ELF-1 (cell line): ENCODE measurements at places on chromosomes 5 and 9.

DNA sequence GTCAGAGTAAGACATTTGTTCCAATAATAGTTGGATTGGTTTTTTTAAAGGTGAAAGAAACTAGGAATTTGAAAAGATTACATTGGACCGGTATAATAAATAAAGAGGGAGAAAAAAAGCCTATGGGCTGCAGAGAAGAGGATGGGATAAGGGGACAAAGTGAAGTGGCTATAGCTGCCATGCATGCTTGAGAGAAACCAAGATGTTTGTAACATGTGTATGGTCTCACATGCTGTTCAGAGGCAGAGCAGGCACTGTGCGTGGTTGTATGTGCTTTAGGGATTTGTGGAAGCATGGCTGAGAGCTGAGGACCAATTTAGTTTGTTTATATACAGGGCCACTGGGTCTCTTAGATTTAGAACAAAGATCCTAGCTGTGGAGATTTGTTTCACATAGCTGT, 32.7 kb downstream of the LNPEP start:
- no peak for DNase-seq

GRCh38 chr9:16527573-16527972, 342.9 kb downstream of the BNC2 start:
- no peak for DNase-seq

DNA sequence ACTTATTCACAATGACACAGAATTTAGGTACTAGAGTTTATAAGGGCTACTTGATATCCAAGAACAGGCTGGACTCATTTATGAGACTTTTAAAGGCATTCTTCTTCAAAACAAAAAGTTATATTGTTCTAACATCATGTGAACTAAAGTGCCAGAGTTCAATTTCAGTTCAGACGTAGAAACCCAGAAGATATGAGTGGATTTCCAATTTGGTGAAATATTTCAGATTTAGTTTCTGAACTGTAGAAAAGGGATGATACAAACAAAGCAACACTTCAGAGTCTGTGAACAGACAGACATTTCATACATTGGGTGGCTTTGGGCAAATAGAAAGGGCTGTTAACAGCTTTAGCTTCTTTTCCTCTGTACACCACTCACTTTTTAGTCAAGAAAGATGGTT, 384.0 kb downstream of the NR2F1-AS1 start:
- no peak for DNase-seq

GRCh38 chr9:96062031-96062430, 186.5 kb downstream of the ERCC6L2 start:
- DNase-seq: no peak

- DNase-seq: no peak
These were observed 8.0 kb downstream of the LRRC26 start for GRCh38 chr9:137161558-137162486.

- no peak for DNase-seq
These were observed 19.2 kb downstream of the DOCK2 start for GRCh38 chr5:169656125-169656901.

DNA sequence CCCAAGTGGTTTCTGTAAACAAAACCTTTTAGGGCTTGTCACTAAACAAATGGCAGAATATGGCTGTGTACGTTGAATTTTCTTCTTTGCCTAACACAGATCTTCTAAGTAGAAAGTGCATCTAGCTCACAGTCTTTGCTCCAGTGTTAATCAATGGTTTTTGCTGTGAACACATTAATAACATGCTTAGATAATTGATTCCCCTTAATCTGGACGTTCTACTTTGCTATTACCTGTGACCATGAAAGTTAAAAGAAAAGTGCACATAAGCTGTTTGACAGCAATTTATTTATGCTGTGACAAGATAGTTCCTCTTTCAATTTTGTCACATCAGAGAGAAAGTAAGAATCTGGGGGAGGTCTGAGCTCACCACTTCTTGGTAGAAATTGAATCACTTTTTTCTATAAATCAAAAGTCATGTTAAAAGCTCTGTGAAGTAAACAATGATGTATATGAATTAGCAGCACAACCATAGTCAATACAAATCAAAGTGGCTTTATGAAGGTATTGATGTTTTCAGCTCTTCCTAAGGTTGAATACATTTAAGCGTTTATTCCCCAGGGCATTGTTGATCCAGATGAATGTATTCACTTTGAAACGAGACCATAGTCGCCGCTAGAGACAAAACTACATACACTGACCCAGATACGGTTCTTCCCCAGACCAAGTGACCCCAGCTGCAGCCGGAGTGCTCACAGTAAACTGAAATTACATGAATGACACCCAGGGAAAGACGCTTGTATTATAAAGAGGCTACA, 174.6 kb upstream of the ZNF608 start:
- DNase-seq: peak; percentile 42

DNA sequence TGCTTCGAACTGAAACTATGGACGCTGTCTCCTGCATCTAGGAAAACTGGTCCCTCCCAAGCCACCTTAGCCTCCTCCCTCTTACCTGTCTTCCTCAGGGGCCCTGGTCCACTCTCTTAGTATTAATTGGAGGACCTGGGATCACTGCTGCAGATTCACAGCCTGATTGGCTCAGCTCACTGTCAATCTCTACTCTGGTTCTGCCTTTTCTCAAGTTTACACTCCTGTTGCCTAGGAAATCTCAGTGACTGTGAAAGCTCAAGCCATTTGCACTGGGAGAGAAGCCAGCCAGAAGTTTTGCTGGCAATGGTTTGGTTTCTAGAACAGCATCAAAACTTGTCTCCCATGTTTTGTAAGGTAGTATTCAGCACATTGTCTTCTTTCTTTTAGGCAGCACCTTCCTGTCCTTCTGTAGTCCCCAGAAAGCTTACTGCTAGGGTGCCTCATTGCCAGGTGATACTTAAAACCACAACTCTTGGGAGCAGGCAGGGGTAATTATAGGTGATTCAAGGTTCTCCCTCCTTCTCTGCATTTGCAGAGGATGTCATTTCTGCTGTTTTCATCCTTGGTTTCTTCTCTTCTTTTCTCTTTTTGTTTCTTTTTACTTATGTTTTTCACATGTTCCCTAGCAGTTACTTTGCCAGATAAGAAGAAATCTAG, at the start of gene CAPSL:
CAPSL (minus strand) TSS at position 55 of the 660 bp plus-strand sequence. CDS start 17,502 bp downstream, outside the sequence.
- DNase-seq: peak; percentile 45

DNA sequence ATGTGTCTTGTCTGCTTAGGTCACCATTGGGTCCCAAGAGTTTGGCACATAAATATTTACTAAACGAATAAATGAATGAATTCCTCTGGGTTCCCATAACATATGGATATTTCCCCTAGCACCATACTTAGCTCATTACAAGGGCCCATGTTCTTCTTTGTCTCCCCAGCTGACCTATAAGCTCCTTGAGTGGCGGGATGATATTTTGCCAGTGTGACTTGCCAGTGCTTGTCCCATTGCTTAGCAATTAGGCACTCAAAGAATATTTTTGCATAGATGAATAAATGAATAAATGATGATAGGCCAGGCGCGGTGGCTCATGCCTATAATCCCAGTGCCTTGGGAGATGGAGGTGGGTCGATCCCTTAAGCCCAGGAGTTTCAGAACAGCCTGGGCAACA, 16.9 kb upstream of the CTNNA1 start:
- DNase-seq: no peak

GRCh38 chr9:128138001-128138400, 10.5 kb upstream of the PTGES2 start:
- no peak for DNase-seq

GRCh38 chr5:16378762-16379161, 86.8 kb downstream of the ZNF622 start:
- no peak for DNase-seq

DNA sequence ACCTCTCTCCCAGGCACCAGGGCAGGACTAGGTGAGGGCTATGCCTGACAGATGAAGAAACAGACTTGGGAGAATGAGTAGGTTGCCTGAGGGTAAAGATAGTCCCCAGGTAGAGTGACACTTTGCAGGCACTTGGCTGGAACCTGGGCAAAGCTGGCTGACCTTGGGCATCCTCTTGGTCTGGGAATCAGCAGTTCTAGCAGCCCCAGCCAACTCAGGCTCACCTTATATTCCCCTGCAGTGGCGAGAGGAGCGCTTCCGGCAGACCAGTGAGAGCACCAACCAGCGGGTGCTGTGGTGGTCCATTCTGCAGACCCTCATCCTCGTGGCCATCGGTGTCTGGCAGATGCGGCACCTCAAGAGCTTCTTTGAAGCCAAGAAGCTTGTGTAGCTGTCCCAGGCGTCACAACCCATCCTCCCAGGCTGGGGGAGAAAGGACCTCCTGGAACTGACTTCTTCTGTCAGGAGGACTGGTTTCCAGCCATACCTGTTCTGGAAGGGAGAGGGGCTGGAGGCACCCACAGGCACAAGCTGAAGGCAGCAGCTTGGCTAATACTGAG, 3.1 kb downstream of the TMED9 start:
- DNase-seq: no peak

DNA sequence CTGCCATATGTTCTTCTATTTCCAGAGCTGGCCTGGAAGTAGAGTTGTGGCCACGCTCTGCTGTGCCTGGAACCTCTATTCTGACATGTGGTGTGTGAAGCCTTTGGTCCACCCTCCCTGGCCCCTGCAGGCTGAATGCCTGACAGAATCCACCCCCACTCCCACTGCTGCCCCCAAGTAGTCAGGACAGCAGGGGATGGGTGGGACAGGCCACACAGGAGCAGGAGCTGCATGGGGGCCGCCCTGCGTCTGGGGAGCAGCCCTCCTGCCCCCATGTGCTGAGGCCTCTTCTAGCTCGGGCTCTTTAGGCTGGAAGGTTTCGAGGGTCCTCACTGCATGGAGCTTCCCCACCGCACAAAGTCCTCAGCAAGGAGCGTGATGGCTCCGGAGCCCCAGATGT, 32.6 kb upstream of the IRX4 start:
- DNase-seq: no peak
